ENCODE measurements at places on chromosomes 13 and 19.

DNA sequence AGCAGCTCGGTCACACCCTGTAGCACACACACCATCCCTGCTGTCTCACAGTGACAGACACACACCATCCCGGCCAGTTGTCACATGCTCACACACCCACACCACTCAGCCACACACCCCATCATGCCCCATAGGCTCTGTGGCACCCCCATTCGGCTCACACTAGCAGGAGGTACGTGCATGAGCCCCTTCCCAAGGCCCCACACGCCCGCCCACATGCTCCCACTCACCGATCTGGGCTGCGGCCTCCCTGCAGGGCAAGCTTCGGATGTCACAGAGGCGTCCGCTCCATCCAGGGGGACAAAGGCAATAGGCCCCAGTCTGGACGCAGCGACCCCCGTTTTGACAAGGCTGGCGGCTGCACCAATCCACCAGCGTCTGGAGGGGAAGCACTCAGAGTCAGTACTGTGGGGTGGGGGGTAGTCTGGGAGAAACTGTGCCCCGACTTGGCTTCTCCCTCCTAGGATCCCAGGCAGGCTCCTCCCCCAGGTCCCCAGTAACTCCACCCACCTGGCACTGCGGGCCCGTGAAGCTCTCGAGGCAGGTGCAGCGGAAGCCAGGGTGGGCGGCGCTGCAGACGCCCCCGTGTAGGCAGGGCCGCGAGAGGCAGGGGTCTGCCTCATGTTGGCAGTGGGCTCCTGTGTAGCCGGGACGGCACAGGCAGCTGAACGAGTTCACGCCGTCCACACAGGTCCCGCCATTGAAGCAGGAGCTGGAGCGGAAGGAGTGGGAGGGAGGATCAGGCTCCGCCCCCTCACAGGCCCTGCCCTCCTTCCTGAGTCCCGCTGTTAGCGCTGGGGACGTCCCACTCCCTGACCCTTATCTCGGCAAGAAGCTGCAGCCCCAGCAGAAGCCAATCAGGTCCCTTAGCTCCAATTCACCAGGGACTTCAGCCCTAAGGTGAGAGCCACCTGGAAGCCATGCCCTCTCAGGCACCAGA, 20.1 kb downstream of the NOTCH3 start:
- no peak for DNase-seq

- DNase-seq: no peak
Observed at GRCh38 chr13:41017159-41017558, 2.0 kb downstream of the ELF1 start.

- DNase-seq: no peak
Observed at GRCh38 chr19:35663981-35664380, 2.3 kb upstream of the UPK1A start.

GRCh38 chr13:76216729-76217128, 580.6 kb downstream of the LMO7 start:
- no peak for DNase-seq

- no peak for DNase-seq
Observed at GRCh38 chr19:29714371-29714952, 599 bp downstream of the C19orf12 start.

DNA sequence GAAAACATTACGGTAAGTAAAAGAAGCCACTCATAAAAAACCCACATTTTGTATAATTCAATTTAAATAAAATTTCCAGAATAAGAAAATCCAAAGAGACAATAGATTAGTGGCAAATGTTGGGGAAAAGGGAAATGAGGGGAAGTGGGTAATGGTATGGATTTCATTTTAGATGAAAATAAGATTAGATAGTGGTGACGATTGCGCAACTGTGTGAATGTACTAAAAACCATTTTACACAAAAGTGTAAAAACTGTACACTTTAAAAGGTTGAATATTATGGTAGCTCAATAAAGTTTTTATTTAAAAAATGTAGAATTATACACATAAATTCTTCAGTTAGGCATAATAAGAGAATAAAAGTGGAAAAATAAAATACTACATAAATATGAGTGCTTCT, 3.7 kb downstream of the MBD3L1 start:
- no peak for DNase-seq
